Stimulated activated CD8-positive, alpha-beta memory T cell treated with anti-CD3 and anti-CD28 coated beads, Interleukin-2, amount 100 ng/mL, for 1 hour (primary cell): ENCODE measurements at places on chromosomes 2 and 18.

DNA sequence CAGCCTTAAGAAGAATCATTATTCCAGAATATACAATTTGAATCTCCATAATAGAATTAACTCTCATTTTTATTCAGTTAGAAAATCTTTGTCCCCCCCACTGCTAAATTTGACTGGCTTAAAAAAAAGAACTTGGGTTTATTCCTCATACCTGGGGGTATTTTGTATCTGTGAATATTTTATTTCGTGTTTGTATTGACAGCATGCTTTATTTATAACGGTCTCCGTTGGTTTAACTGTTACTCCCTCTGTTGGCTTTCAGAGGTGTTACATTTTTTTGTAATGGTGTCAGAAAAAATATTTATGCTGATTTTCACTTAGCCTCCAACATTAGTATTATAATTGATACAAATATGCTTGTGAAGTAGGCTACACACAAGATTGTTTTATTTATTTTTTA is 109.1 kb downstream of the HAUS1 start:
- DNase-seq, result no peak

DNA sequence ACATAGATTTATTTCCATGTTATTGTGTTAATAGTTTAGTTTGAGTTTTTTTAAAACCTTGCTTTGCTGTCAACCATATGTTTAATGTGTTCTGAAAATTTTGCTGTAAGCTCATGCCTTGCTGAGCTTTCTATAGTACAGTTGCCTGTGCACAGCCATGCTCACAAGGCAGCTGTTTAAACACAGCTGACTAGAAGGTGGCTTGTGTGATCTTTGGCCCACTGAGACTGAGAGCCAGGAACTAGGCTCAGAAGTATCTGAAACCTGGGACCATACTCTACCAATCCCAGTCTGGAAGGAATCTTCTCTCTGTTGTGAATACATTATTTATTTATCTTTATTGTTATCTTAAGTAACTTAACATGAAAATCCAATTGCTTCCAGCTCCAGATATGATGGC is 350.5 kb downstream of the KIAA1328 start:
- no peak for DNase-seq

GRCh38 chr2:145260081-145260480 is 740.2 kb upstream of the ZEB2 start:
- no peak for DNase-seq

DNA sequence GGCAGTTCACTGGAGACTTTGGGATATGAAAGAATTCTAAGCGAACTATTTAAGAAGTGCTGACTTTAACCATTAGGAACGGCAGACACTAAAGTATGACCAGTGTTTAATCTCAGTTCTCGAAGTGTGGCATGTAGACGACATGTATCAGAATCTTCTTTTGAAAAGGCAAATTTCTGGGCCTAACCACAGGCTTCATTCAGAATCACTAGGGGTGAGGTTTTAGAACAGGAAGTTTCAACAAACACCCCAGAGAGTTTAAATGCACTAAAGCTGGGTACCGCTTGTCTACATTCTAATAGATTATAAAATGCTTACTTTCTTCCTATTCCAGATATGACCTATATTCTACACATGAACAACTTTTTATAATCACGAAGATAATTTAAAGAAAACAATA is 180.3 kb downstream of the ANKRD44 start:
- DNase-seq, result no peak

GRCh38 chr2:160295519-160296207 is 95.6 kb upstream of the ITGB6 start:
- DNase-seq, result no peak

DNA sequence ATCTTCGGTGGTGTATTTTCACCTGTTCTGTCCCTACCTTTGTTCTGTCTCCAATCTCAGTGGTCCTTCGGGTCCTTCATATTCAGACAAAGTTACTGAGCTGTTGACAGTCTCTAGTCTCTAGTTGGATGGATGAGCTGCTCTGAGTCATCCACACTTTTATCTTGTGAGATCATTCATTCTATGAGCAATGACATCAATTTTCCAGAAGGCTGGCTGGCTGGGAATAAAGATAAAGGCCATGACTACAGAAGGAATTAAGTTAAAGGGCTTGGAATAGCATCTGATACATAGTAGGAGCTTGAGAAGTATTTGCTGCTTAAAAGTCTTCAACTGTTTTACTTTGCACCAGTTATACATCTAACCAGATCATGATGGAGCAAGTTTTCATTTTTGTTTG is 43.1 kb upstream of the SLC39A10 start:
- no peak for DNase-seq

DNA sequence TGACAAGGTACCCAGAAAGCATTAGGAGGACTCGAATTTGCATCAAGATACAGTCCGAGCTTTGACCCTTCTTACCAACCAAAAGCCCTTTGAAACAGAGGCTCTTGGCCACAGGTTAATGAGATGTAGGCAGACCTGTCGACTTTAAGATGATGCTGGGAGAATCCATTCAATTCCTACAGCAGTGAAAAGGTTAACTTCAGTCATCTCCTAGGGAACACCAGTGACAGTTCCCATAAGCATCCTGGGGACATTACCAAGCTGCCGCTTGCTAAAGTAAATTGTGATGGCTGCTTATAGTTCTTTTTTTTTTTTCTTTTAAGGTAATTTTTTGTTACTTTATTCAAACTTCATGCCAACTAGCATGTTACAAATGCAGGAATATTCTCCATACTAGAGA is 379.3 kb downstream of the SOX11 start:
- DNase-seq, result no peak

GRCh38 chr2:133314795-133315194 is 253.5 kb downstream of the NCKAP5 start:
- DNase-seq, result no peak

GRCh38 chr2:23669413-23670244 is 257.3 kb downstream of the ATAD2B start:
- DNase-seq, result no peak

DNA sequence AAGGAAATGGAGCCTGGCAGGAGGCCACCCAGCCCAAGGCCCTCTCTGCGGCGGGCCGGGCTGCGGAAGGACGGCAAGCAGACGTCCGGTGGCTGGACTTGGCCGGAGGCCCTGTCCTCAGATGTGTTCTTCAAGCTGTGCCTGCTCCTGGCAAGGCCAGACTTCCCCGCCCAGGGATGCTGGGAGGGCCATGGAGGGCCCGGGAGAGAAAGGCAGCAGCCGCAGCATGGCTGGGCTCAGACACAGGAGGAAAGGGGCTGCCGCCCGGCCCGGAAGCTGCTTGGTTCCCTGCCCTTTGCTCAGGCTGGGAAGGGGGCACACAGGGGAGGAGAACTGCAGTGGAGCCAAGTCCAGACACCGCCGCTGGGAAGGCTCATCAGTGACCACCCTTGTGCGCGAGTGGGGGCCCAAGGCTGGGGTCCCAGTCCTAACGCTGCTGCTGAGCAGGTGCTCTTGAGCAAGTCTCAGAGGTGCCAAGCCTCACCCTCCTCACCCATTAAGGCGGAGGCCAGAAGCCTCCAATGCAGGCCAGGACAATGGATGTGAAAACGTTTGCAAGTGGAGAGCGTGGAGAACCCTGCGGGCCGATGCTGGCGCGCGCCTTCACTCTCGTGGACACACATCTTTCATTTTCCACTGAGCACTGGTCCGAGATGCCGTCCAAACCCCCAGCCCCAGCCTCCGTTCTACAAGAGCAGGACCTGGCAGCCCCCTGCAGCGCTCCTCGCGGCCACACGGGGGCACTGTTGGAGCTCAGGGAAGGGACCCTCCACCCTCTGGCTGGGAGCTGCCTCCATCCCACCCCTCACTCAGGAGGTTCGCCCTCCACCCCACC is 7.9 kb downstream of the CROCC2 start:
- DNase-seq, result peak; percentile 45

- DNase-seq, result no peak
Measured at GRCh38 chr2:142045641-142046040, 85.2 kb downstream of the LRP1B start.

- no peak for DNase-seq
Measured at GRCh38 chr2:110679337-110679707, 1.5 kb upstream of the BUB1 start.
